Fibroblast of gingiva (primary cell): ENCODE measurements at places on chromosomes 7 and 10.

GRCh38 chr10:24958091-24958720, 5.8 kb upstream of the PRTFDC1 start:
- peak; percentile 94 for DNase-seq

- DNase-seq, result no peak
These were observed 27.0 kb downstream of the BLNK start for GRCh38 chr10:96244354-96244753.

GRCh38 chr10:34613491-34613890, 201.6 kb downstream of the PARD3 start:
- no peak for DNase-seq

DNA sequence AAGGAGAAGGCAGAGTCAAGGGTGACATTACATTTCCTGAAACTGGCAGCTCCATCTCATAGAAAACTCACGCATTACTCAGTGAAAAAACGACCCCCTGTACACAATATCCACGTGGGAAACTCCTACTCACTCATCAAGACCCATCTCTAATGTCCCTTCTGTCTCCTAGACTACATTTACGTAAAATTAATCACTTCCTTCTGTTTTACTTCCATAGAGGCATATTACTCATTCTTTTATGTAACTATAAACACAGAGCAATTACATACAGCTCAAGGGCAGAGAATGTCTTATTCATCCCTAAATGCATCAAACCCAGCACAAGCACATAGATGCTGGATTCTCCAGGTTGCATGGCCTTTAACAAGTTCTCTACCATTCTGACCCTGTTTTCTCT, 281.8 kb downstream of the KCNMA1 start:
- DNase-seq, result peak; percentile 79

- no peak for DNase-seq
These were observed 24.5 kb downstream of the FAM171A1 start for GRCh38 chr10:15346440-15347141.

DNA sequence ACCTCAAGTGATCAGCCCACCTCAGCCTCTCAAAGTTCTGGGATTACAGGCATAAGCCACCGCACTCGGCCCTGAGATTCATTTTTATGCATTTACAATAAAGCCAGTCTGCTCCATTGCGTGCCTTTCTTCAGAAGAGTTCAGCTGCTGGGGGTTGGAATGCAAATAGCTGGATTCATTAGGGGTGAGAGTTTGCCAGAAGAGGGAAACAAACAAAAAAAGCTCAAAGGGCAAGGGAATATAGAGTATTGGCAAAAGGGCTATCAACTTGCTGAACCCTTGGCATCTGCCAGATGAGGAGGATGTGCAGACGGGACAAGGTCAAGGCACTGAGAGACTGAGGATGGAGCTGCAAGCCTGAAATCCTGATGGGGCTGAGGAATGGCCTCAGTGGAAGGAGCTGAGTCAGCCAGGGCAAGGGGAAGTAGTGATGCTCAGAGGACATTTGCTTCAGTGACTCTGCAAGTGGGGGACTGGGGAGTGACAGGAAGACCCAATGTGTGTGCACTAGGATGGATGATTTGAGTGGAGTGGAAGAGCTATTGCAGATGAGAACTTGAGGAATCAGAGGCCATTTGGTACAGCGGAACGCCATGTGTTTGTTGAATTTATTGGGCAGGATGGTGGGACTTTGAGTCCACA, 75.0 kb upstream of the ARMC3 start:
- no peak for DNase-seq

DNA sequence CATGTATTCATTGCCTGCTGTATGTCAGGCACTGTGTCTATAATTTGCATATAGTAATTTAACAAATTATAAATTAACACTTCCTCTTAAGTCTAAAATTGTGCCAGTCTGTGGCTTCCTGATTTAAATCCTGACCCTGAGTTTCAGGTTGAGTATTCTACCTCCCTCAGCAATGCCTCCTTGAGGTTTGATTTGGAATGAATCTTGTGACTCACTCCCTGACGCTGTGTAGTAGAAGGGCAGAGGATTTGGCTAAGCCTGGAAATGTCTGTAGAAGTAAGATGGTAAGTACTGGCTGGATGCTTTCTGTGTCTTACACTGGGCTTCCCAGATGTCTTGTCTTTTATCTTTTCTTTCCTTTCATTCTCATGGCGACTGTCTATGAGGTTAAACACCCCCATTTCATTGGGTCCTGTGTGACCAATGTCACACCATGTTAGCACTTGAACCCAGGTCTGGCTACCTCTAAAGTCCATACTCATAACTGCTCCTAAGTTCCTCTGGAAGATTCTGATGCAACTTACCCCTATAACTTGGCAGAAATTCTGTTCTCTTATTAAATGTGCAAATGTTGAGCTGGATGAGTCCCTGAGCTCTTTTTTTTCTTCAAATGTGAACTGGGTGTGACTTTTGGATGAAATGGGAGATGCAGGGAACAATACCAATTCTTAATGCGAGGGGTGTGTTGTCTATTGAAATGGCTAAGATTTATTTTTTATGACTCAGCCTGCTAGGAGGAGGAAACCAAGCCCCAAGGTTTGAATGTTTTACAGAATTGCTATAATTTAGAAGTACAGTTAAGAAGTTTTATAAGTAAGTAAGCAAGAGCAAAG, 48.5 kb downstream of the PLCE1 start:
- DNase-seq, result peak; percentile 80

DNA sequence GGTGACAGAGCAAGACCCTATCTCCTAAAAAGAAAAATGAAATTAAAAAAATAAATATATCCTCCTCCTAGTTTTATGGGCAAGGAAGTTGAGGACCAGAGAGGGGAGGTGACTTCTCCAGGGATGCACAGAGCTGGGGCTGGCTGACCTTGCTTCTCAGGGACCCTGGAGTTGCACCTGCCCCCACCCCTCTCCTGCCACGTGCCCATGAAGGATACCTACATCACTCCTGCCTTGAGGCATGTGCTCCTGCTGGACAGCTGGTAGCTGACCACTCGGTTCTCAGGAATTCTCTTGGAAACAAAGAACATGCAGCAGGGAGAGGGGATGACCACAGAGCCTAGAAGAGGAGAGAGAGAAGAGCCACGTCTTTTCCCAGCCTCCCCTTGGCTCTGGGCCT, 522 bp downstream of the CCL24 start:
- DNase-seq, result no peak

GRCh38 chr10:95389176-95389575, 98.4 kb upstream of the PDLIM1 start:
- no peak for DNase-seq

DNA sequence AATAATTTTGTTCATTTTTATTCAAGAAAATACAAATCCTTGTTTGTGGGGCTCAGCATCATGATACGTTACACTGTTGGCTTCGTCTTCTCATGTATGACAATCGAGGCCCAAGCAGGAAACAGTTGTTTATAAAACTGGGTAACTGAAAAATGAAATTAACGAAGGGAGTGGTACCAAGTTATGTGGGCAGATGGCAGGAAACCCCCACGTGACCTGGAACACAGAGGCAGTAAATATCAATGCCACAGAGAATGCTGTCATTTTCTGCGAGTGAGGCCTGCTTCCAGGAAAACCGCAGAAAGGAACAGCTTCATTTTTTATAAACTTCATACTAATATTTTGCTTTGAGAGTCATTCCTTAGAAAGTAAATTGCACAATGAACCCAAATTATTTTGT, 201.0 kb upstream of the ADARB2 start:
- DNase-seq, result no peak

DNA sequence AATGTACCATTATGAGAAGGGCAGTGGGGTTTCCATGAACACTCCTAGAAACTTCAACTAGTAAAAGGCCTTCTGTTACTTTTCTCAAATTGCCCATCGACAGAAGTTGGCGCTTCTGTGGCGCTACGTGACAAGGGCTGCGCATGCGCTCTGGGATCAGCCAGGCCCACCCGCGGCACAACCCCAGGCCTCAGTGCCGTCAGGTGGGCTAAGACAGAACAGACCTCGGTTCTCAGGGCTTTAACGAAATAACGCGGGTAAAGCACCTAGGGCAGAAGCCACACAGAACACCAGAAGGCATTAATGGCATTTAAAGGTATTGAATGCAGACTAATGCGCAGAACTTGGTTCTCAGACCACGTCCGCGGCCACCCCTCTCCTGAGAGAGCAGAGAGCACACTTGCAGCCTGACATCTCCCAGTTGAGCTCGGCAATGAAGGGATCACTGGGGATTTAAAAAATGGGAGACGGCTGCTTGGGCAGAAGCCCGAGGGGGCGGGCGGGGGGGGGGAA, 67.6 kb upstream of the CTNNA3 start:
- DNase-seq, result peak; percentile 8

- no peak for DNase-seq
These were observed 167.8 kb downstream of the KIF20B start for GRCh38 chr10:89869180-89869579.

GRCh38 chr7:15234431-15234830, 327.4 kb downstream of the AGMO start:
- DNase-seq, result no peak

GRCh38 chr10:71720288-71720687, 710 bp upstream of the C10orf105 start:
- DNase-seq, result no peak

GRCh38 chr7:96322373-96322695, 436 bp upstream of the SLC25A13 start:
- DNase-seq, result no peak

GRCh38 chr7:100801833-100802568, 25.3 kb downstream of the EPHB4 start:
- DNase-seq, result peak; percentile 85

DNA sequence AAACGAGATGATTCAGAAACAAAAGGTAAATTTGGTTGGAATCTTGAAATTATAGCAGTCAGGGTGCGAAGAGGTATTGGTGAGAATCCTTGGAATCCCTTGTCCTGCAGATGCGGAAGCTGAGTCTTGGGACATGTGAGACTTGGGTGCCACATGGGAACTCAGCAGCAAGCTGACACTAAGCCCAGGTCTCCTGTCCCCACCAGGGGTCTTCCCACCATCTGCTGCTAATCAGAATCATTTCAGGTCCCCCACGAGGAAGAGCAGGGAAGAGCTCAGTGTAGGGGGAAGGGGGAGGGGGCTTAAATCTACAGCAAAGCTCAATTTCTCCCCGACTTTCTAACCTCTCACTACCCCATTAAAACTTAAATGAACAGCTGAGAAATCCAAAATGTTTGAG, 126.1 kb upstream of the BMPER start:
- DNase-seq, result no peak

- no peak for DNase-seq
These were observed 300.8 kb downstream of the GRID1 start for GRCh38 chr10:86065711-86066251.

DNA sequence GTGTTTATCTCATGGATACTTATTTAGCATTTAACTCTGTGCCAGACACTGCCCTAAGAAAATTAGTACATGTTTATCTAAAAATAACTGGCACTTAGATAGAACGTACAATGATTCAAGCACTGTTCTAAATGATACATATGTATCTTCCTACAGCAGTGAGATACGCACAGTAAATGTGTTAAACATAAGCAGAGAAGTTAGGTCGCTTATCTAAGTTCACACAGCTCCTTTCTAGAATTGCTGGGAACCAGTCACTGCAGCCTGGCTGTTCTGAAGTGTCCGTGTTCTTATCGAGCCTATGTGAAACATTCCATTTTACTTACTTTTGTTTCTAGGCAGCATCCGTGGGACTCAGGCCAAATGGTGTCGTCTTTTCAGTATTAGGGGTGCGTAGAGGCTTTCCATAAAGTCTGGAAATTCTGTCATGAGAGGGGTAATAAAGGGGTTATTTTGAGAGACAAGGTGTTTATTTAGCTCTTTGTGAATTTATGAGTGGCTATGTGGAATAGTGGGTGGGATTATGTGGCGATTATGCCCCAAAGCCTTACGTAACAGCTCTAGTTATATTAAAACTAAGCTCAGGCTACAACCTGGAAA, 186.9 kb downstream of the SND1 start:
- no peak for DNase-seq

DNA sequence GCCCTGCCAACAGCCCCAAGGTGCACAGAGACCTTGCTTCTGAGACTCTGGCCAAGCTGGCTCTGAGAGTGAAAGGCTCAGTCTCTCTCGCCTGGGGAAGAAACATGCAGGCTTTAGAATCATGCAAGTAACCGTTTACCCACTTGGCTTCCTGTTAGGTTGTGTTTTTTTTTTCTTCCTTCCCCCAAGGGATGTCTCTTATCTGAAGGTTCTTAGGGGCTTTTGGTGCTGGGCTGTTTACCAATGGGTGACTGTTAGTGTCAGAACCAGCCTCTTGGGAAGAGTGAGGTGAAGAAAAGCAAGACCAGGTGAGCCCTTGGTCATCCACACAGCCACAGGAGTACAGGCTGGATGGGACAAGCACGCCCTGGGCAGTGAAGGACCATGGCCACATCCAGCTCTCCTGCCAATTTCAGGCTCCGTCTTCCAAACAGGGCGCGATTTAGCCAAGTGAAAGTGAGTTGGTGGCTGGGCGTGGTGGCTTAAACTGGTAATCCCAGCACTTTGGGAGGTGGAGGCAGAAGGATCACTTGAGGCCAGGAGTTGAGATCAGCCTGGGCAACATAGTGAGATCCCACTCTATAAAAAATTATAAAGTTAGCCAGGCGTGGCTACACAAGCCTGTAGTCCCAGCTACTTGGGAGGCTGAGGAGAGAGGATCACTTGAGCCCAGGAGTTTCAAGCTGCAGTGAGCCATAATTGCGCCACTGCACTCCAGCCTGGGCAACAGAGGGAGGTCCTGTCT, 76.3 kb upstream of the CUX1 start:
- DNase-seq, result no peak

DNA sequence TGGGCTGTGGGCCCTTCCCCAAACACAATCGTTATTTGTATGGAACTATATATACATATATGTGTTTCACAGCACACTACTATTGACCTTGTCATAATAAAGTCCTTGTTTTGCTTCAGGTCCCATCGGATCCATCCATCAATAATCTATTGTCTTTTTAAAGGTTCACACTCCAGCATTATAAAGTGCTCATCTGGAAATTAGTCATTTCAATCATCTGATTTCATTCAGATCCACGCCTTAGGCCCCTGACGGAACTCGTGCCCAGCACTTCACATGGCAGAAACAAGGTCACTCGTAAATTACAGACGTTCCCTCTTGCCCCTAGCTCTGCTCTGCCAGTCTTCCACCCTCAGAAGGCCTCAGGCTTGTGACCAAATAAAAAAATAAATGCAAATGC, 133.1 kb upstream of the PPP2R2D start:
- DNase-seq, result no peak

DNA sequence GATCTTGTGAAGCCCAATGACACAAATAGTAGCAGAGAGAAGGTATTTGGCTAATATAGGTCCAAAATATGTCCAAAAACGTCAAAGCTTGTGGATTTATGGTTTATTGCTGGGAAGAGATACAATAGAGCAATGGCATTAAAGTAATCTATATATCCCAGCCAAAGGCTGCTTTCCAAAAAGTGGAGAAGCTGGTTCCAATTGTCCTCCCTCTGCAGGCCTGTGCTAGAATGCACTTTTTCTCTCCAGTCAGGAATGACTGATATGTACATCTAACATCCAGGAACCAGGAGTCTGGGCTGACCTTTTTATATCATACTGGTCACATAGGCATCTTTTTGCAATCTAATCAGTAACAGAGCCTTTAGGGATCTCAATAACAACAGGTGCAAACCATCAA, 167.1 kb upstream of the FAM3C start:
- no peak for DNase-seq

- no peak for DNase-seq
These were observed 36.3 kb downstream of the CALML3 start for GRCh38 chr10:5560817-5561703.
